ENCODE measurements at places on chromosomes 6 and 20. TPM values are rescaled to one million over a fixed set of nuclear protein-coding genes. Genes with fewer than 3 reads are reported as not detected.

The OGFR gene
- total RNA-seq: 47.3 TPM

The MUC21 gene
- not detected for total RNA-seq

DNA sequence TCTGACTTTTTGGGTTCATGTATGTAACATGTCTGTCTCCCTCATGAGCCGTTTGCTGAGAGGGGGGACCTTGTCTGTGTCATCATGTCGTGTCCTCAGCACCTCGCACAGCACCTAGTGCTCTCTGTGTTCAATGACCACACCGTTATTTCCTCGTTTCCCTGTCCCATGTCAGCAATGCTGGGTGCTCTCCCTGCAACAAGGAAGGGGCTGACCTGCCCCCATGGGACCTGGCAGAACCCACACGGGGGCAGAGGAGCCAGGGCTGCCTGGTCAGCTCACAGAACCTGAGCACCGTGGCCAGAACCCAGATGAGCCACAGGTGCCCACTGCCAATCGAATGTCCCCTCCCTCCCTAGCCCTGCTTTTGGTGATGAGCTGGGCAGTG, 7.3 kb downstream of the ADA start:
- no peak overlapping the region for H3K4me3 ChIP-seq
- H3K27ac ChIP-seq: peak overlapping the region; percentile 81
- H3K27me3 ChIP-seq: no peaks in the 10 kb centered on the region
- peaks cover 51% of the 10 kb centered on the region for H3K4me1 ChIP-seq
- H3K36me3 ChIP-seq: no peaks in the 10 kb centered on the region

The BTNL2 gene
- not detected for total RNA-seq

GRCh38 chr6:169923468-169924464, 172.3 kb downstream of the ERMARD start:
- no peak overlapping the region for H3K4me3 ChIP-seq
- no peaks in the 10 kb centered on the region for H3K27me3 ChIP-seq
- no peak overlapping the region for H3K27ac ChIP-seq
- no peak for DNase-seq
- H3K4me1 ChIP-seq: no peaks in the 10 kb centered on the region

DNA sequence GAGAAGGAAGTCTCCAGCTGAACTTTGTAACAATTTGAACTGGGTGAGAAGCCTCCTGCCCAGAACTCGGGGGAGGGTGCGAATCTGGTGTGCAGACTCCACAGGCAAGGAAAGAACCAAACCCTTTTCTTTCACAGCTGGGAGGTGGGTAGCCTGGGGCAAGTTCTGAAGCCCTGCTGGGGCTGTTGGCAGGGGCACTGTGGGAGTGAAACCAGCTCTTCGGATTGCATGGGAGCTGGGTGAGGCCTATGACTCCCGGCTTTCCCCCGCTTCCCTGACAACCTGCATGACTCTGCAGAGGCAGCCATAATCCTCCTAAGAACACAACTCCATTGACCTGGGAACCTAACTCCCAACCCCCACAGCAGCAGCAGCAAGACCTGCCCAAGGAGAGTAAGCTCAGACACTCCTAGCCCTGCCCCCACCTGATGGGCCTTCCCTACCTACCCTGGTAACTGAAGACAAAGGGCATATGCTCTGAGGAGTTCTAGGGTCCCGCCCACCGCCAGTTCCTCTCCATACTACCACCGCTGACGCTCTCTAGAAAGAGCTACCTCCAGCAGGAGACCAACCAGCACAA, 37.5 kb downstream of the SOD2 start:
- H3K4me1 ChIP-seq: peaks cover 6% of the 10 kb centered on the region
- H3K27me3 ChIP-seq: no peaks in the 10 kb centered on the region
- H3K4me3 ChIP-seq: no peak overlapping the region
- H3K36me3 ChIP-seq: no peaks in the 10 kb centered on the region
- DNase-seq: no peak
- H3K27ac ChIP-seq: no peak overlapping the region

The AKAP7 gene
- 3.2 TPM for total RNA-seq

DNA sequence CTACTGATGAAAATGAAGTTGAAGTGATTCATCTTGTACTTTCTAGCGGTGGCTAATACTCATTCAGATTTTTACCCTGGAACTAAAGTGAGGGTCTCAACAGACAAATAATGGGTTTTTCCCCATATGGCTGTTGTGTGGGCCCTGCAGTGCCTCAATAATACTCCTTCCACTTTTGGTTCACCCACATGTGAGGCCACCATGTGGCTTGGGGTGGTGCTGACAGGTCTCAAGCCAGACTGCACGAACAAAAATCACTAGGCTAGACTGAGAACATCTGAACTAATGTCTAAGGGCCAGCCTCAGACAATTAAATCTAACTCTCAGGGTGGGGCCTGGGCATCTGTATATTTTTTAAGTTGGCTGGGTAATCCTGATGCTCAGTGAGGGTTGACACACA, 7.9 kb upstream of the COL12A1 start:
- no peak overlapping the region for H3K27ac ChIP-seq
- H3K36me3 ChIP-seq: no peaks in the 10 kb centered on the region
- no peaks in the 10 kb centered on the region for H3K27me3 ChIP-seq
- DNase-seq: no peak
- H3K4me1 ChIP-seq: 0 out of 2 replicates have a peak, but pooled peaks cover 5% of the 10 kb centered on the region

DNA sequence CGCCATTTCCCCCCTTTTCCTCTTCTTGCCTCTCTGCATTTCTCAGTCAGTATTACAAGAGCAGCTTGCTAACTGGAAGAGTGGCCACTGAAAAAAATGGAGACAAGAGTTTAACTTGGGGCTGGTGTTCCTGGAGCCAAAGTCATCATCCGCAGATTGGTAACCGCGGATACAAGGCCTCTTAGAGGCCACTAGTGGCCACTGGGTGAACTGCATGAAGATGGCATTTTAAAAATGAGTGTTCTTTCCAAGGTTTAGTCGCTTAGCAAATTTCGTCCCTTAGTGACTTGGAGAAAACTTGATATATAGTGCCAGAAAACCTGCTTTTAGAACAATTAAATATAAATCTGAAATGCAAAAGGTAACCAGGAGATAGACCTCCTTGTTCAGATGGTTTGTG, 4.8 kb downstream of the F13A1 start:
- DNase-seq: peak; percentile 45
- no peak overlapping the region for H3K4me3 ChIP-seq
- peaks cover 6% of the 10 kb centered on the region for H3K27me3 ChIP-seq
- H3K36me3 ChIP-seq: no peaks in the 10 kb centered on the region
- no peaks in the 10 kb centered on the region for H3K4me1 ChIP-seq

DNA sequence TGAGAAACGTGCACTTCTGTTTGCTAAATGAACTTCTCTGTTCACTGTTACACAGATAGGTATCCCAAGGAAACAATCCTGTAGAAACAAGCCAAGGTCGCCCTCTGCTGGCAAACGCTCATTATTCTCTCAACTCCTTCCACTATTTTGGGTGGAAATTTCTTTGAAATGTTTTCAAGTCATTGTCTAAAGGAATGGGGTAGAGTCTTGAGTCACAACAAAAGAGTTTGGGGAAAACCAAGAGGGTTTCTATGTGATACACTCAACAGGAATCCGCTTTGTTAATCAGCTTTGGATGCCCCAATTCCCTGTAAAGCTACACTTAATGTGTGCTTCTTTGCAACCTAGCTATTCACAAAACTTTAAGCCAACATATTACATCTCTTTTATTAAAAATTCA, 4.6 kb upstream of the RAE1 start:
- no peaks in the 10 kb centered on the region for H3K4me1 ChIP-seq
- H3K4me3 ChIP-seq: no peak overlapping the region
- H3K36me3 ChIP-seq: no peaks in the 10 kb centered on the region
- peak; percentile 51 for DNase-seq
- H3K27ac ChIP-seq: no peak overlapping the region
- peaks cover under 1% of the 10 kb centered on the region for H3K27me3 ChIP-seq

DNA sequence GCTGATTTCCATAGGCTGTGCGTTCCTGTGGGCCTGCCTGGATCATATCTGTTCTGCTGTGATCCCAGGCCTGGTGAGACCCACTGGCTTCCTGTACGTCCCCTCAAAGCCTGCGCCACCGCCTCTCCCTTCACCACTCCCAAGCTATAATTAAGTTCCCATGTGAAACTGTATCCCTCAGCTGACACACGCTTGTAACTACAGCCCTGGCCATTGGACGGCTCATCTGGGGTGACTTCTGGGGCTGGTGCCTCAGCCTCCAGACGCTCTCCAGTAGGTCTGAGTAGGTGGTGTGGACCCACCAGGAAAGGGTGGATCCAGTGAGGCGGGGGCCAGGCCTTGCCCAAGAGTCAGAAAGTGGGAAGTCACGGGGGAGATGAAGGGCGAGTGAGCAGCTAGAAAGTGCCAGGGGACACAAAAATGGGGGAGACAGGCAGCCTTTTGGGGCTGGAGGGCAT, 21.0 kb downstream of the PPARD start:
- H3K36me3 ChIP-seq: no peaks in the 10 kb centered on the region
- no peak overlapping the region for H3K27ac ChIP-seq
- H3K4me3 ChIP-seq: no peak overlapping the region
- no peaks in the 10 kb centered on the region for H3K4me1 ChIP-seq
- H3K27me3 ChIP-seq: no peaks in the 10 kb centered on the region
- no peak for DNase-seq

The ULBP1 gene
- total RNA-seq: 3.1 TPM

DNA sequence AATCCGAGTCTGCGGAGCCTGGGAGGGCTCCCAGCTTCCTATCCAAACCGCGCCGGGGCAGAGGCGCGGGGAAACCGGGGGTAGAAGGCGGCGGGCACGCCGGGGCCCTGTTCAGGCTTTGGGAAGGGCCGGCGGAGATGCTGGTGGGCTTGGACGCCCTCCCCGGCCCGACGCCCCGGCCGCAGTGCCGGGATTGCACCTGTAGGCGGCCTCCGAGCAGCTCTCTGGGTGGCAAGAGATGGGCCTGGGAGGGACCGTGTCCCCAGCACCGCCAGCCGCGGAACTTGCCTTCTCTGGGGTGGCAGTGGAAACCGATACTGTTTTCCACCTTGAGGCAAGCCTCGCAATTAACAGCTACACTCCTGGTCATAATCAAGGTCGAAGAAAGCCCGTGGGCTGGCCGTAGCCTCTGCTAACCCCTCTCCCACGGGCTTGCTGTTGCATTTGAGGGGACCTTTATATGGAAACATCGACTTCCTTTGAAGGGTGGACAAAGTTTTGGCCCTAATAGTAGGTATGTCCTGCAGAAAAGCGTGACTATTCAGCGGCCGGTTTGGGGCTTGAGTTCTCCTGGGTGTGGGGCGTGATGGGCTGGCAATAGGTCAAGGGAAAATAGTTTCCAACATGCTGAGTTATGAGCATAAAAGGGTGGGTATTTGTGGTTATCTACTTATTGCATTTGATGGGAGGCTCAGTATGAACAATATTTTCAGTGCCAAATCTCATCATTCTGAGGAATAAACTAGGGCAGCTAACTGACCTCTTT, 1.1 kb upstream of the JAG1 start:
- peak overlapping the region; percentile 90 for H3K4me3 ChIP-seq
- peak overlapping the region; percentile 72 for H3K27ac ChIP-seq
- H3K4me1 ChIP-seq: peaks cover 11% of the 10 kb centered on the region

- no peaks in the 10 kb centered on the region for H3K36me3 ChIP-seq
- no peaks in the 10 kb centered on the region for H3K27me3 ChIP-seq
- H3K4me3 ChIP-seq: no peak overlapping the region
- DNase-seq: no peak
These were observed 16.2 kb upstream of the BCAS1 start for GRCh38 chr20:54086507-54087039.

The E2F1 gene
- 64.2 TPM for total RNA-seq

- H3K27me3 ChIP-seq: no peaks in the 10 kb centered on the region
- H3K4me3 ChIP-seq: no peak overlapping the region
- no peak overlapping the region for H3K27ac ChIP-seq
- peaks cover 9% of the 10 kb centered on the region for H3K4me1 ChIP-seq
- no peaks in the 10 kb centered on the region for H3K36me3 ChIP-seq
- no peak for DNase-seq
These were observed 27.1 kb downstream of the CDS2 start for GRCh38 chr20:5153612-5154542.

DNA sequence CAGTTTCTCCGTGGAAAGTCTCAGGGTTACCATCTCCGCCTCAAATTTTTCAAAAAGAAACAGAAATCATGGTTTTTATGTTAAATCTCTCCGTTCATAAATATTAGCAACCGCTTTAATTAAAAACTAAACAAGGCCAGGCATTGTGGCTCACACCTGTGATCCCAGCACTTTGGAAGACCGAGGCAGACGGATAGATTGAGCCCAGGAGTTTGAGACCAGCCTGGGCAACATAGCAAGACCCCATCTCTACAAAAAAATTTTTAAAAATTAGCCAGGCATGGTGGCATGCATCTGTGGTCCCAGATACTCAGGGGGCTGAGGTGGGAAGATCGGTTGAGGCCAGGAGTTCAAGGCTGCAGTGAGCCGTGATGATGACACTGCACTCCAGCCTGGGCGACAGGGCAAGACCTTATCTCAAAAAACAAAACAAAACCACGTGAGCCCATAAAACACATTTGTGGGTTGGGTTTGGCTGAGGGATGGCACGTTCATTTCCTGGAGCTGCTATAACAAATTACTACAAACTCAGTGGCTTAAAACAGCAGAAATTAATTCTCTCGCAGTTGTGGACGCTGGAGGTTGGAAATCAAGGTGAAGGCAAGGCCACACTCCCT, 223.2 kb downstream of the ZNF217 start:
- no peaks in the 10 kb centered on the region for H3K36me3 ChIP-seq
- DNase-seq: no peak
- H3K4me1 ChIP-seq: no peaks in the 10 kb centered on the region
- no peak overlapping the region for H3K27ac ChIP-seq
- no peaks in the 10 kb centered on the region for H3K27me3 ChIP-seq

DNA sequence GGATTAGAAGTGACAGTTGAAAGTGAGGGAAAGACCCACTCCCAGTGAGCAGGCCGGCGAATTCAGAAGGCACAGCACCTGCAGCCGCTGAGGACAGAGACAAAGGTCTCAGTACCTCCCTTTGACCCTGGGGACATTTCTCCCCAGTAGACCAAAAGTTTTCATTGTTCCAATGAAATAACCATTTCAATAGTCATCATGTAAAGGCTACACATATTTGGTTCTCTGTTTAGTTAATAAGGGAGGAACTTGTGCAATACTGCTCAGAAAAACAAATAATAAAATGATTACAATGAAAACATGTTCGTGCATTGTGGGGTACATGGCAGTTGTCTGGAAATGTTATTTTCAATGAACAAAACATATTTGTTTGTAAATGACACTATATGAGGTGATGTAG, 52.5 kb downstream of the EDN1 start:
- H3K36me3 ChIP-seq: no peaks in the 10 kb centered on the region
- no peak overlapping the region for H3K4me3 ChIP-seq
- H3K27ac ChIP-seq: peak overlapping the region; percentile 98

DNA sequence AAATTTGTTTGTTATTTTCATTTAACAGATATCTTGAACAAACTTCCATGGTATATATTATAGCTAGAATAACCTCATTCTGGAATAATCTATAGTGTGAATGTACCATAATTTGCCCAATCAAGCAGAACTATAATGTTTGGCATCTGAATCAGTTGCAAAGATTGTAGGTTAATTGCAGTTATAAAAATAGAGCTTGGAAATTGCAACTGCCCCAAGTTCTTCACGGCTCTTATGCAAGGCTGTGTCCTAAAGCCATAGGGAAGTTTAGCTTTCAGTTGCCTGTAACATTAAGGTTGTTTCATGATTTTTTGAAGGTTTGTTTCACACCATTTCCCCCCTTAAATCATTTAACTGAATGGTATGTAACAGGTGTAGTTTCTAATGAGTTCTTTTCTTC, 19.4 kb downstream of the NQO2 start:
- no peak overlapping the region for H3K4me3 ChIP-seq
- no peaks in the 10 kb centered on the region for H3K27me3 ChIP-seq
- no peak overlapping the region for H3K27ac ChIP-seq
- DNase-seq: no peak
- no peaks in the 10 kb centered on the region for H3K36me3 ChIP-seq

GRCh38 chr6:137881522-137881886, 14.4 kb downstream of the TNFAIP3 start:
- no peaks in the 10 kb centered on the region for H3K27me3 ChIP-seq
- no peaks in the 10 kb centered on the region for H3K4me1 ChIP-seq
- H3K36me3 ChIP-seq: peaks cover 13% of the 10 kb centered on the region

All from Panc1 (cell line).